ENCODE measurements at places on chromosomes 1 and 21.
A peak's percentile ranks its signal among the peaks of the same experiment; 100 is the strongest.

- DNase-seq, result no peak
Observed at GRCh38 chr1:3651930-3652547, at the start of gene TP73. TP73 (plus strand) TSS chr1:3652516; CDS start chr1:3682366, 29,850 bp downstream.

GRCh38 chr1:32307324-32307723 lies 15.4 kb downstream of the HDAC1 start:
- no peak for DNase-seq

DNA sequence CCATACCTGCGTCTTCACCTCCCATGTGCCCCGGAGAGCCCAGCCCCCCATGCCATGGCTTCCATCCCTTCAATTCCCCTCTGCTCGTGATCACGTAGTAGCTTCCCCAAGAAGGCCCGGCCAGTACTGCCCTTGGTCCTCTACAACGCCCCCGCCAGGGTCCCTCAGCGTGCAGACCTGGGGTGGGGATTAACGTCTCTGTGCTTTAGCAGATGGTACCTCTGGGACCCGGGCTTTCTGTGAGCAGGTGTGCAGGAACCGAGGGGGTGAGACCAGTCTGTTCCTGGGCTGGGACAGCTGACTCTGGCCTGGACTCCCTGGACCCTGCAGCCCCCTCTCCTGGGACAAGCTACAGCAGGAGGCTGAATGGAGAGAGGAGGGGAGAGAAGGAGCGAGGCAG lies 1.2 kb downstream of the PLCH2 start:
- DNase-seq, result no peak

DNA sequence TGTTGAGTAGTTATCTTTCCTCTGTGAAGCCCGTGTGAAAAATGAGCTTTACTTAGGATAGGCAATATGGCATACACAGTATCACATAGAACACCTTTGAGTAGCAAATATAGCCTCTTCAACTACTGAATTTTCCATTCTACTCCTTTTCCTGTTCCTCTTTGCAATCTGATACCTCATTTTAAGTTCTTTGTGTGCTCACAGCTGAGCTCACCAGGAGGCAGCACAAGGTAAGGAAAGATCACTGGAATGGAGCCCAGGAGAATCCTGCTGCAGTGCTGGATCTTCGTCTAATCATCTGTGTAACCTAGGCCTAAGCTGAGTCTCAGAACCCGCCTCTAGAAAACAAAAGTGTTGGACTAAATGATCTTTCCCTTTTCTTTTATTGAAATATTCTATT lies 171.0 kb downstream of the LRRC40 start:
- DNase-seq, result no peak

- DNase-seq, result no peak
Observed at GRCh38 chr1:59475737-59476136, 178.8 kb downstream of the FGGY start.

- DNase-seq, result no peak
Observed at GRCh38 chr1:29644812-29645211, 408.5 kb downstream of the PTPRU start.

DNA sequence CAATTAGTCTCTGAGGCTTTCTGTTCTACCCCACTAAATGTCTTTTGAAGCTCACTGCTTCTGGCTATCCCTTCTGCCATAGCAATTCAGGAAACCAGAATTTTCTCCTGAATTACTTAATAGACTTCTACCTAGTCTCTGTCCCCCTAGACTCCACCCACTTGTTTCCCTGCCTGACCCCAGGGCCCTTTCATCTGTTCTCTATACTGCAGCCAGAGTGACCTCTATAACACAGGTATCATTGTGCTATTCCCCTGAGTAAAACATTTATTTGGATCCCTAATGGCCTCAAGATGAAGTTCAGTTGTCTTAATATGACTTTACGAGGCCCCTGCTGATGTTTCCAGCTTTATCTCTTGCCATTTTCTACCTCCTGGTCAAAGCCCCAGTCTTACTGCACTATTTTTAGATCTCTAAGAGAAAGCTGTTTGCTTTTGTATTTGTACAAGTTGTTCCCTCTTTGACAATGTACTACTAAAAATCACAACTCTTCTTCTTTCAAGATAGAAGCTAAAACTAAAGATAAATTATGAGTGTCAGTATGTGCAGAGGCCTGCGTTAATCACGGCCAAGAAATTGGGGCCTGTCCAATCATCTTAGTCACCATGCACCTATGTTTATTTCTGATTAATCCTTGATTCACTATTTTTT lies 54.5 kb downstream of the ATP1B1 start:
- no peak for DNase-seq

- no peak for DNase-seq
Observed at GRCh38 chr1:9186082-9186859, 48.3 kb upstream of the H6PD start.

DNA sequence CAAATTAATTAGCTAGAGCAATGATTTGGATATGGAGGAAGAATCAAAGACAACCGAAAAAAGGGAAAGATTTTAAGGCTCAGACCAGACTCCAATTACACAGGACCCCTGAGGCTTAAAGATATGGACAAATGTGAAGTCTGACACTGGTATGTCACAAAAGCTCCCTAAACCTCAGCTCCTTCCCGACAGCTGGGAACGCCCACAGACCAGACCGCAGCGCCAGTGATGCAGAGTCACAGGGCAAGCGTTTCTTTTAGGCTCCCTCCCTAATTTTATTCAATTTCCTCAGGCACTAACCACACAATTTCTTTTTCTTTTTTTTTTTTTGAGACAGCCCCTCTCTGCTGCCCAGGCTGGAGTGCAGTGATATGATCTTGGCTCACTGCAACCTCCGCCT lies 40.2 kb downstream of the NID1 start:
- no peak for DNase-seq

GRCh38 chr1:210685295-210685650 lies 356.6 kb downstream of the HHAT start:
- no peak for DNase-seq

DNA sequence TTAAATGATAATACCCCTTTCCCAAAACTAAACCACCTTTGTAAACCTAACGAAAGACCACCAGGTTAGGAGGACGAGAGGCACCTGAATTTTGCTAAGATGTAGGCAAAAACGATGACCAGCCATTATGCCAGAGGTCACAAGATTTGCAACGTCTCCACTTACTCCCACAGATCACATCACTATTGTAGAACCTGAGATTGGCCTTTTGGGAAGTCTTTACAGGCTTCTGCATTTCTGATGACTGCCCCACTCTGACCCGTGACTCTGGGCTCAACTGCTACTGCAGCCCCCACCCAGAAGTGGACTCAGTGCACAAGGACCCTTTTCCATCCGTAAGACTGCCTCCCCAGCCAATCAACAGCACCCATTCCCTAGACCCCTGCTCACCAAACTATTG lies 36.4 kb upstream of the COL6A2 start:
- no peak for DNase-seq

DNA sequence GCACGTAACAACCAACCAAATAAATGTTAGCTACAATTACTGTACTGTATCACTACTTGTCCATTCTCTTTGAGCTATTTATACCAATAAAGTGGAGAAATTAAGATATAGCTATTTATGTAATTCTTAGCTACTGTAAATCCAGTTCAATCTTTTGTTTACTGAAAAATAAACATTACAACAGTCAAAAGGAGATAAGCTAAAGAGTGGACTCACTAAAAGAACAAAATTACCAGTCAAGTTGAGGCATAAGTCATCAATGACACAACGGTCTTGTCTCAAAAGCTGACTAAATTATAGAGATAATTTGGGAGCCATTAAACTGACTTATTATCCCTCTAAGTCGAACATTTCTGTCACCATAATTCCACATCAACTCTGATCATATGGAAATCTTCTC lies 22.5 kb downstream of the TGFBR3 start:
- DNase-seq, result no peak

DNA sequence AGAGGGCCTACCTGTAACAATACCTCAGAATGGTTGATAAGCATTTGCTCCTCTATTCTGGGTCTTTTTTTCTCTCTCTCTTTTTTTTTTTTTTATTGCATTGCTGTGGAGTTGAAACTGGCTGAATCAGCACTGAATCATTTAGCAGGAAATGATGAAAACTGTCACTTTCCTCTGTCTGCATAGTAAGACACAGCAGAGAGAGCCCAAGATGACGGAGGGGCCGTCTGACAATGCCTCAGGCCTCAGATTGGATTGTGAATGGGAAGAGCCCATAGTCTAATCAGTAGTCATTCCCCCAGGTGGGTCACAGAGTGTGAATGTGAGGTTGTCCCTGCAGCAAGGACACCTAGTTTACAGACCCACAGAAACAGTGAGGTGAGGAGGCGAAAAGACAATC lies 193.2 kb upstream of the PLXNA2 start:
- no peak for DNase-seq

DNA sequence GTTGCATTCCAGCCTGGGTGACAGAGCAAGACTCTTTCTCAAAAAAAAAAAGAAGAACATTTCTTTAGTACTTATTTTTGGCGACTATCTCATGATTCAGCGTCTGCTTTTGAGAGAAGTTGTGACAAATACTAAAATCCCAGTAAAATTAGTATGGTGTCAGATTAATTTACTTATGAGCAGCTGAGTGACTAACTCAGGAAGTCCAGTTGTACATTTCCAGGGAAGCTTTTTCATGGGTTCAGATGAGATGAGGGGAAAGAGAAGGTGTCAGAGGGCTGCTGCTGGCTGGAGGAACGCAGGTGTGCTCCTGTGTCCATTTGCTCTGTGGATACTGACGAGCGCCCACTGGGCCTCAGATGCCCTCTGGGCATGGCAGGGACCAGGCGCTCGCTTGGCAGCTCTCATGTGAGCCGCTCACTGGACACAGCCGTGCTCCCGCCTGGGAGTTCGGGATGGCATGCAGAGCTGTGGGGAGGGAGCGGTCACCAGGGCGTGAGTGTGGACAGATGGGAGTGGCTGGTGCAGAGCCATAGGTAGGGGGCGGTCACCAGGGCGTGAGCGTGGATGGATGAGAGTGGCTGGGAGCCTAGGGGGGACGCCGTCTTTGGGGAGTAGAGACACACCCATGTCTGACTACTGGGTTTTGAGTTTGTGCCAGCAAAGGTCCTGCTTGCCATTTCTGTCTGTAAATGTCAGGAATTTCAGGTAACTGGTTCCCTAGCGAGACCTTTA lies 55.0 kb downstream of the ADARB1 start:
- no peak for DNase-seq

DNA sequence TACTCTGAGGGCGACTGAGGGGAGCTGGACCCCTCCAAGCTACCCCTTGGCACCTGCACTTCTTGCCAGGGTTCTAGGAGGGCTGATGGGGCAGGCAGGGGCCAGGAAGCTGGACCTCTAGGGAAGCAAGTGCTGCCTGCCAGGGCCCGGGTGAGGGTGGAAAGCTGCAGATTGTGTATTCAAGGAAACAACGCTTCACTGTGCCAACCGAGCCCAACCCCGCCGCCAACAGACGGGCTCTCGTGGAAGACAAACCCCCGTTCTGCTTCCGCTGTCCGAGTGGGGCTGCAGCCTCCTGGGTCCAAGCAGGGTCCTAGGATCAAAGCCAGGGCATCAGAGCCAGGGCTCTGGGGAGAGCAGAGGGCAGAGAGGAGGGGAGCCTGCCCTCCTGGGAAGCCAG lies 3.2 kb downstream of the EFHD2 start:
- no peak for DNase-seq

GRCh38 chr1:3425486-3426215 lies 28.8 kb upstream of the ARHGEF16 start:
- DNase-seq, result no peak

GRCh38 chr1:184854036-184854435 lies 99.4 kb upstream of the EDEM3 start:
- DNase-seq, result no peak

DNA sequence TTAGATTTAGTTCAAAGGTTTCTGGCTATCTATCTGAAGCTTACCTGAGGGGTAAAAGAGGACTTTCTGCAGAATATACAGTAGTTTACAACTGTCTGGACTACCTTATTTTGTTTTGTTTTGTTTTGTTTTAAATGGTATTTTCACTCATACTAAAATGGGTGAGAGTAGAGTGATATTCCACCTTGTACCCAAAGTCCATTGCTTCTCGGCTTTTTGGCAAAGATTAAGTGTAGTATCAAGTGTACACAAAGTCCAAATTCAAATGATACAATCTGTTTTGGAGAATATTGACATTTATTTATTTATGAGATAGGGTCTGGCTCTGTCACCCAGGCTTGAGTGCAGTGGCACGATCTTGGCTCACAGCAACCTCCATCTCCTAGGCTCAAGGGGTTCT lies 11.7 kb upstream of the SMG7 start:
- DNase-seq, result no peak

DNA sequence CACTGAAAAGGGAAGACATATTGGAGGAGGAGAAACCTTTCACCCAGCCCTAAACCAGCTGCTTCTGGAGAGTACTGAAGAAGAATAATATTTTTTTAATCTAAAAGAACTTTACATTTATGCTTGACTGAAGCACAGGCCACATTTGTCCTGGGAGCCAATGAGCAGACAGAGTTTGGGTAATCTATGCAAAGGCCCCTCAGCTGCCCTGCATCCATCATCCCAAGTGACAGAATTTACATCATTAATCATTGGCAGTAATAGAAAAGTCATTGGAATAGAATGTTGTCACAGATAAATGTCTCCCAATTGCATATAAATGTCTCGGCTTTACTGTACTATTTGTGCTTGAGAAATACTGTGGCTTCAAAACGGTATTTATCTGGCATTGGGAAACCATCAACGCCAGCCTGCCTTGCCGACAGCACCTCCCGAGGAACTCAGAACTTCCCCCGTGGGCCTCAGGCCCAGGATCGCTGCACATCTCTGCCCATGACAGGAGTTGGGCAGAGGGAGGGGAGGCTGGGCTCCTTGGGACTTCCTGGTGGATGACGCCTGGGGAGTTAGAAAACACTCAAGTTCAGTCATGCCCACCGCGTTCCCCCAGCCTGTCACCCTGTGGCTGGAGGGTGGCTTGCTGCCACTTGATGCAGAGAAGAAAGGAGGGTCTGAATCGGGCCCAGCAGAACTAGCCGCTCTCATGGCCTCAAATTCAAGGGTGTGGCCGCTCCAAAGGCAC lies 133.1 kb downstream of the CAMTA1 start:
- no peak for DNase-seq

GRCh38 chr1:160046494-160047110 lies 14.8 kb upstream of the PIGM start:
- DNase-seq, result peak; percentile 98

GRCh38 chr21:42164064-42164789 lies 54.7 kb upstream of the ABCG1 start:
- no peak for DNase-seq

DNA sequence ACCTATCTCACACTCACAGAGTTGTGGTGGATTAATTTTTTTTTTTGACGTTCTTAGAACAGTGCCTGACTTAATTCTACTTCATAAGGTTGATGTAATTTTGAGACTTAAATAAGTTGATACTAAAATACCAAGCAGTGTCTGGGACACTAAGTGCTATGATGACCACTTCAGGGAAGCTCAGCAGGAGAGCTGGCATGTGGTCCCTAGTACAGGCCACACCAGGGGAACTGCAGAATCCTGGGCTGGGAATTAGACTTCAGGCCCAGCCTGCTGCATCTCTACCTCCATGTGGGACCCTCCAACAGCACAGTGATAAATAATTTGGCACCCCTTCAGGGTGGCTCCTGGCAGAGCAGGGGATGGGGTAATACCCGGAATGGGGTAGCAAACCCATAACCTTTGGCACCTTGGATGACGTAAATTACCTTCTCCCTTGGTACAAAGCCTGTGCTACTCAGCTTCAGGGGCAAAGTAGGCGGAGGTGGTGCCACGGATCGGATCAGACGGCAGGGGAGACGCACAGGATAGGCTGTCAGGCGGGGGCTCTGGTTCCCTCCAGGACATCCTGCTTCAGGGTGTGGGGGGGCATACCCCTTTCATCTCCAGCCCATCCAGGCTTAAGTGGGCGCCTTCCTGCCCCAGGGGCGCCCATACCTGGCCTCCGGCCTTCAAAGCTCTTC lies 4.8 kb downstream of the MFSD2A start:
- DNase-seq, result no peak

- DNase-seq, result no peak
Observed at GRCh38 chr1:165501970-165502348, 41.8 kb upstream of the LRRC52 start.

Data from CMK (cell line).